ENCODE measurements at places on chromosomes 1 and 21.

DNA sequence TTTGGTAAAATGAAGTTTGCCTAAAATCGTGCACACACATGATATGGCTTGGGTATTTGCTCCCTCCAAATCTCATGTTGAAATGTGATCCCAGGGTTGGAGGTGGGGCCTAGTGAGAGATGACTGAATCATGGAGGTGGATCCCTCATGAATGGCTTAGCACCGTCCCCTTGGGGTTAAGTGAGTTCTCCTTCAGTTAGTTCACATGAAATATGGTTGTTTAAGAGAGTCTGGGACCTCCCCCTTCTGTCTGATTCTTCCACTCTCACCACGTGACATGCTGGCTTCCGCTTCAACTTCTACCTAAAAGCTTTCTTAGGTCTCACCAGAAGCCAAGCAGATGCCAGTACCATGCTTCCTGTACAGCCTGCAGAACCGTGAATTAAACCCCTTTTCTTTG lies 58.4 kb downstream of the SIPA1L2 start:
- peak; percentile 79 for DNase-seq

- DNase-seq, result peak; percentile 64
Observed at GRCh38 chr1:200306944-200307754, 102.7 kb downstream of the ZNF281 start.

DNA sequence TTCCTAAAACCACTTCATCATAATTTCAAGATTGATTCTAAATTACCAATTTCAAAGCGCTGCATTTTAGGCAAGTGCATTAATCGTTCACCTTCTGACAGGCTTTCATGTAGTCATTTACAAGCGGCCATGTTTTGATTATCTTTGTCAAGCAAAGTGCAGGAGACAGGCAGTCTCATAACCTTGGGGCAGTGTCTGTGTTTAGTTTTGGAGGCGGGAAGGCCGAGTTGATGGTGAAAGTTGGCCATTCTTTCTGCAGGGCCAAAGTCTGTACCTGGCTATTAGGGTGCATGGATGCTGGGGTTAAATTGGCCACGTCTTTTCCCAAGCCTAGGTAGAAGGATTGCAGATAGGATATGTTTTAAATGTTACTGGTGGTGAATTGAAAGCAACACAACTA lies 2.9 kb downstream of the AGPAT3 start:
- no peak for DNase-seq

- no peak for DNase-seq
Observed at GRCh38 chr21:39650306-39650705, 37.6 kb downstream of the B3GALT5 start.

GRCh38 chr1:99560207-99561040 lies 85.5 kb upstream of the PALMD start:
- DNase-seq, result no peak

- DNase-seq, result no peak
Observed at GRCh38 chr1:160127865-160128523, 12.4 kb downstream of the ATP1A2 start.

GRCh38 chr21:21731626-21732025 lies 733.4 kb downstream of the NCAM2 start:
- DNase-seq, result no peak

- DNase-seq, result no peak
Observed at GRCh38 chr1:53297195-53297594, 30.7 kb downstream of the LRP8 start.

DNA sequence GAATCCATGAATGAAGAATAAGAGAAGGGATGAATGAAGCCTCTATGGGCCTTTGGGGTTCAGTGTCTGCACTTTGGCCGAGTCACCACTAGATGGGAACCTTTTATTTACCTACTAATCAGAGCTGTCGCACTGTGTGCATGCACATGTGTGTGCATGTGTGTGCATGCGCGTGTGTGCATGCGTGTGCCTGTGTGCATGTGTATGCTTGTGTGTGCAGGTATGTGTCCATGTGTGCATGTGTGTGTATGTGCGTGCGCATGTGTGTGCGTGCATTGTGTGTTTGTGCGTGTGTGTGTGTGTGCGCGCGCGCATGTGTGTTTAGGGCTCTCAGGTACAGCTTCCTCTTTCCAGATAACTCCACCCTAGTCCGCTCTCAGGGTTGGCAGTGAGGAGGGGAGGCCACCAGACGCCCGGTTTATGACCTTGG lies 20.4 kb upstream of the UBXN10 start:
- DNase-seq, result peak; percentile 66

DNA sequence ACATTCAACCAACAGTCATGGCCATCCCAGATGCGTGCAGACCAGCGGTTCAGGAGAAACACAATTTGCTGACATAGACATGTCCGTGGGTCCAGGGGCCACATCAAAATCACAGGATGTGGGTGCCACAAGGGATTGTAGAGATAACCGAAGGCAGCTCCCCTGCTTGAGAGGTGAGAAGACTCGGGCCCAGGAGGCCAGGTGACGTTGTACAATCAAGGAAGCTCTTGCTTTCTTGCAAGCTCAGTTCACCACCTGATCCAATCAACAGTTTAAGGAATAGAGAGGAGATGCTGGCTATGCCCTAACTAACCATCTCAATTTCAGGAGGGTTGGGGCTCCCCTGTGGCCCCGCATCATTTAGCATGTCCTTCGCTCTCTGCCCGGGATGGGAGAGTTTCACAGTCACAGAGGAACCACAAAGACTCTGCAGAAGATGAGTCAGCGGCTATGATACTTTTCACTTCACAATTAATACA lies 19.5 kb downstream of the UBASH3A start:
- DNase-seq, result no peak

DNA sequence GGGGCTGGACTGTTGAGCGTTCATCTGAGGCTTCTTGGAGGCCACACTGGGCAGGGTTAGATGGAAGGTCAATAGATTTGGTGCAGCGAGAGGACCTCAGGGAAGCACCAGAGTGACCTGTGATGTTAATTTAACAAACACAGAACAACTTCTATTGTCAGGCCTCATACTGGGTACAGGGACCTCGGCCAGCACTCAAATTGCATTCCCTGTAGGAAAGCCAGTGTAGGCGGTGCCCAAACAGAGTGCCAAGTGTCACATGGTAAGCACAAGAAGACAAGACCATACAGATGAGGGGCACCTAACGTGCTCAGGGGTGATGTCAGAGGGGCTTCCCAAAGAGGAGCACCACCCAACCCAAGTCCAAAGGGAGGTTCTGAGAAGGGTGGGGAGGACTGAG lies 1.3 kb downstream of the TMEM269 start:
- DNase-seq, result no peak

GRCh38 chr1:209484429-209484828 lies 99.1 kb upstream of the CAMK1G start:
- DNase-seq, result no peak

DNA sequence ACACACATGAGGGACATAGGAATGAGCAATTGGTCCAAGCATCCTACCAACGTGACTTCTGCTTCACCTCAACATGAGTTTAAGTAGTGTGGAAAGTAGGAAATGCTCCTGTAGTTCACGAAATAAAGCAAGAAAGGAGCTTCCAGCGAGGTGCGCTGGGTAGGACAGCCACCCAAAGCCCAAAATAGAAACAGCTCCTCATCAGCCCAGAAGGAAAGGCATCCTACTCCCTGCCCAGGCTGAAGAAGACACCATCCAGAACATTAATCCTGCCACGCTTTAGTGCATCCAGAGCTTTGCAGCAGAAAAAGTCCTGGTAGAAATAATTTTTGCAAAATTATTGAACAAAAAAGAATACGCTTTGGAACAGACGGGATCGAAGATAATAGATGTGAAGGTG lies 25.9 kb downstream of the CCDC185 start:
- DNase-seq, result no peak

DNA sequence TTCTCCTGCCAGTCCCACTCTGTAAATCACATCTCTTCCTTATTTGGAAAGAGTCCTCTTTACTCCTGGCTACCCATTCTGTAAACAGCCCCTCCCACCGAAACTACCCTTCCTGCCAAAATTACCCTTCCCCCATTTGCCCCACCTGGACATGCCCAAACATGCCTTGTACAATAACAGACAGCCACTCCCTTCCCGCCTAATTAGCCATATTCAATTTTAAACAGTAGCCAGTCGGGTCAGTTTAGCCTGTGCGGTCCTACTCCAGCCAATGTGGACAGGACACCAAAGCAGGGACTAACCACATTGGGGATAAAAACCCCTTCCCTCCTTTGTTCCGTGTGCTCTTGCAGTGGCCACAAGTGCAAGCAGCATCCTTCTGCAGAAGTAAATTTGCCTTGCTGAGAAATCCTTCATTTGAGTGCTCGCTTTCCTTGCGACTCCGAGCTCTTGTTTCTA lies 56.3 kb upstream of the MAP10 start:
- no peak for DNase-seq

GRCh38 chr1:82015444-82015843 lies 214.7 kb downstream of the ADGRL2 start:
- no peak for DNase-seq

GRCh38 chr1:64875101-64875500 lies 91.2 kb downstream of the JAK1 start:
- no peak for DNase-seq

GRCh38 chr1:22953057-22953739 lies 19.5 kb downstream of the LACTBL1 start:
- no peak for DNase-seq

All from OCI-LY7 (cell line).